AG20443 (cell line): ENCODE measurements at places on chromosomes 1 and 21.

- no peak for DNase-seq
Measured at GRCh38 chr1:57949168-57949567, 525.3 kb upstream of the DAB1 start.

- DNase-seq, result no peak
Measured at GRCh38 chr1:48810740-48811139, 34.0 kb upstream of the BEND5 start.

GRCh38 chr1:33988161-33988560 is 124.3 kb downstream of the HMGB4 start:
- DNase-seq, result no peak

- DNase-seq, result no peak
Measured at GRCh38 chr1:165903672-165904071, 76.3 kb downstream of the UCK2 start.

- DNase-seq, result no peak
Measured at GRCh38 chr1:197116156-197116555, 30.3 kb downstream of the ASPM start.

DNA sequence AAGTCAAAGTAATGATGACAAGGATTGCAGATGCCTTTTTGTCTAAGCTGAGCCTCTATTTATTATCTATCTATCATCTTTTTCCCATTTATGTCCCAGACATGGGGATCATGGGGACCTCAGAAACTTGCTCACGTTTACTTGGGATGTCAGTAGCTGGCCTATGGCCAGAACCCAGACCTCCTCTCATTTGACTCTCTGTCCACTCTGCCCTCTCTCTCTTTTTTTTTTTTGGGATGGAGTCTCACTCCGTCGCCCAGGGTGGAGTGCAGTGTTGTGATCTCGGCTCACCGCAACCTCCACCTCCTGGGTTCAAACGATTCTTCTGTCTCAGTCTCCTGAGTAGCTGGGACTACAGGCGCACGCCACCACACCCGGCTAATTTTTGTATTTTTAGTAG is 3.7 kb upstream of the ID3 start:
- DNase-seq, result no peak

DNA sequence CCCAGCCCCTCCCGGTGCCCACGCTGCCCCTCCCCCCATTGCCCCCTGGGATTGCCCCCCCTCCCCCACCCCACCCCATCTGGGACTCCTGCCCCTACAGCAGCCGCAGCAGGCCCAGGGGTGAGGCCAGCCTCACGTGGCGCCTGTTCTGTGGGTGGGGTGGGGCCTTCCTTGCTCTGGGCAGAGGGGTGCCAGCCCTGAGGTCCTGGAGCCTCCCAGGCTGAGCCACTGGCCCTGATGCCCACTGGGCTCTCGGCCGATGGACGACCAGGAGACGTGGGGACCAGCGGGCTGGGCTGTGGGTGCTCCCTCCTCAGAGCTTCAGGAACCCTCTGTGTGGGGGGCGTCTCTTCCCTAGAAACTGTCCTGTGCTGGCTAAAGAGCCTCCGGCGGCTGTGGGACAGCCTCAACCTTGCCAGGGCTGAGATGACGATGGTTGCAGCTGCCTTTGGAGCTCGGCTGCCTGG is 5.8 kb upstream of the C1orf159 start:
- no peak for DNase-seq

DNA sequence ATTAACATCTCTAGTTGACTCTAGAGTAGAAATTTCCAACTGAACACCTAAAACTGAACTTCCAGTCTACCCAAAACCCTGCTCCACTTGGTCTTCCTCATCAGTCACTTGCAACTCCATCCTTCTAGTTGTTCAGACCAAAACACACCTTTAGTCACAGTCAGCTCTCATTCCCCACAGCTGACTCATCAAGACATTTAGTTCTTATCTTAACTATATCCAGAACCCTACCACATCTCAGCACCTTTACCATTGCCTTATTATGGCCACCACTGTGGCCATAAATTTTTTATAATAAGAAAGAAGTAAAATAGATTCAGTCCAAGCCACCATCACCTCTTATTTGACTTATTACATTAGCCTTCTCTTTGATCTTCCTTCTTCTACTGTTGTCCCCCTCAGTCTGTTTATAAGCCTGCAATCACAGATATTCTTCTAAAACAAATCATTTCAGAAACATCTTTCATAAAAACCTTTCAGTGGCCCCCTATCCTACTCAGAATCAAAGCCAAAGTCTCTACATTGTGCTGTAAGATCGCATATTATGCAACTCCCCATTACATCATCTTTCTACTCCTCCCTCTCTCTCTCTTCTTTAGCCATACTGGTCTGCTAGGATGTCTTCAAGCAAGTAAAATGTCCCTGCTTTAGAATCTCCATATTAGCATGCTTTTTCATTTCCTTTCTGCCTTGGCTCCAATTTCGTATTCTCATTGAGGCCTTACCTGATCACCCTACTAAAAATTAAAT is 275.9 kb downstream of the LRRC40 start:
- no peak for DNase-seq

- no peak for DNase-seq
Measured at GRCh38 chr1:47191940-47192457, 2.2 kb upstream of the PDZK1IP1 start.

DNA sequence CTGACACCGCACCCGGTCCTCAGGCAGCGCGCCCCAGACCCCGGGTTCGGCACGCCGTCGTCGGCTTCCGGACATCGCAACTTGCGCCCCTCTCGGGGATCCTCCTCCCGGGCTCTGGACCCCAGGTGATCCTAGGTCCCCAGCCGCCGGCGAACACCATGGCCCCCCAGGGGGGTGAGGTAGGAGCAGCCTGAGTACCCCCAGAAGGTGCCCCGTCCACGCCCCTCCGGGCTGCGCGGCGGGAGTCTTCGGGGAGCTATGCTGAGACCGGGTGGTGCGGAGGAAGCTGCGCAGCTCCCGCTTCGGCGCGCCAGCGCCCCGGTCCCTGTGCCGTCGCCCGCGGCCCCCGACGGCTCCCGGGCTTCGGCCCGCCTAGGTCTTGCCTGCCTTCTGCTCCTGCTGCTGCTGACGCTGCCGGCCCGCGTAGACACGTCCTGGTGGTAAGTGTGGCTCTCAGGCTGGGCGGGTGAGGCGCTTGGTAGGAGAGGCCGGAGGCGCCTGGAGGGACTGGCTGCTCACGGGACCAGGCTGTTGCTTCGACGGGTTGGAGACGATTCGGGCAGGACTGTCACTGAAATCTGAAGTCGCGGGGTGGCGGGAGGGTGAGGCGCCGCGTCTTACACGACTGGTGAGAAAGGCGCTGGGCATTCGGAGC is 367 bp downstream of the WNT2B start:
- no peak for DNase-seq

DNA sequence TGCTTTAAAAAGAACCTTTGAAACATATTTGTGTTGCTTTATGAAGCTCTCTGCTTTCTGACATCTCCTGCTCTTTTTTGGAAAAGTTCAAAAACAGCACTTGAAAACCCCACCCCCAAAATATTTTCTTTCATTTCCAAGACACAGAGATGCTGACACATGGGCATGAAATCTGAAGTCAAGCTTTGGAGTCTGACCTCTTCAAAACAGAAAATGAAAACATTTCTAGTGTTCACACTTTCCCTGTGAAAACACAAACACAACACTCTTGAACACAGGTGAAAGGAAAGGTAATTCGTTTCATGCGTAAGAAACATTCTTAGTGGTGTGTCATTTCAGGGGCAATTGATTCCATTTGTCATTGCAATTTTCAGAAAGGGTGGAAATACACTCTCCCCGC is 10.8 kb downstream of the NGF start:
- no peak for DNase-seq

- DNase-seq, result peak; percentile 74
Measured at GRCh38 chr1:151542710-151543129, 2.6 kb downstream of the TUFT1 start.

- no peak for DNase-seq
Measured at GRCh38 chr1:198664068-198664788, 25.4 kb downstream of the PTPRC start.
